Stimulated activated CD8-positive, alpha-beta memory T cell treated with anti-CD3 and anti-CD28 coated beads, Interleukin-7, amount 100 ng/mL, for 48 hours (primary cell): ENCODE measurements at places on chromosomes 3 and 15.

DNA sequence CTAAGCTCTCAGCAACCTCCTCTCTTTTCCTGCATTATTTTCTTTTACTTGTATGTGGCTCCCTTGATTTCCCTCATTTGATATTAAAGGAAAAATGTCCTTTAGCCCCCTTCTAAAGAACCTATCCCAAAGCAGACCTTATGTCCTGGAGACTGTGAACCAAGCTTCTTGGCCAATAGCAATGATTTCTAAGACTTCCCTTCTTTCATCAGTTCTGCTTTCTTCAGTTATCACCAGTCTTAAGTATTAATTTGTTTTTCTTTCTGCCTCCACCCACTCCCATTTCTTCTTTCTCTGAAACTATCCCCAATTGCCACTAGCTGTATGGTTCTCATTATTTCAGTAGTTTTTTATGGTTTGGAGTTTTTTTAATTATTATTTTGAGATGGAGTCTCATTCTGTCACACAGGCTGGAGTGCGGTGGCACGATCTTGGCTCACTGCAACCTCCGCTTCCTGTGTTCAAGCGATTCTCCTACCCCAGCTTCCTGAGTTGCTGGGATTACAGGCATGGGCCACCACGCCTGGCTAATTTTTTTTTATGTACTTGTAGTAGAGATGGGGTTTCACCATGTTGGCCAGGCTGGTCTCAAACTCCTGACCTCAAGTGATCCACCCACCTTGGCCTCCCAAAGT, 12.1 kb downstream of the TMOD3 start:
- DNase-seq, result no peak

GRCh38 chr3:88150371-88150770, 612 bp downstream of the C3orf38 start:
- DNase-seq, result no peak

DNA sequence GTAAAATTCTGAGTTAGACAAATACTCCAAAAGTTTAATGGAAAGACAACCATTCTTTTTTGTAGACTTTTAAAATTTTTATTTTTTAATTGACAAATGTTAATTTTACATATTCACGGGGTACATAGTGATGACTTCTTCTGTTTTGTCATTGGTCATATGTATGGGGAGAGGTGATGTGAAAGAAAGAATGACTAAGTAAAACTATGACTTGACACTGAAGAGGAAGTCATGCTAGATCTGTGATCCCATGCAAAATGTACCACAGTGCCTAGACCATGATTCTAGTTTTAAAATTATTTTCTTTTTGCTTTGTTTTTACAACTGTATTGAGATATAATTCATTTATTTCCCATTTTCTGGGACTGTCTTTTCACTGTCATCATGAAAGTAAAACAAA, 281.6 kb downstream of the MBNL1 start:
- DNase-seq, result no peak

- DNase-seq, result no peak
Observed at GRCh38 chr3:150346981-150347863, 60.9 kb upstream of the TSC22D2 start.

DNA sequence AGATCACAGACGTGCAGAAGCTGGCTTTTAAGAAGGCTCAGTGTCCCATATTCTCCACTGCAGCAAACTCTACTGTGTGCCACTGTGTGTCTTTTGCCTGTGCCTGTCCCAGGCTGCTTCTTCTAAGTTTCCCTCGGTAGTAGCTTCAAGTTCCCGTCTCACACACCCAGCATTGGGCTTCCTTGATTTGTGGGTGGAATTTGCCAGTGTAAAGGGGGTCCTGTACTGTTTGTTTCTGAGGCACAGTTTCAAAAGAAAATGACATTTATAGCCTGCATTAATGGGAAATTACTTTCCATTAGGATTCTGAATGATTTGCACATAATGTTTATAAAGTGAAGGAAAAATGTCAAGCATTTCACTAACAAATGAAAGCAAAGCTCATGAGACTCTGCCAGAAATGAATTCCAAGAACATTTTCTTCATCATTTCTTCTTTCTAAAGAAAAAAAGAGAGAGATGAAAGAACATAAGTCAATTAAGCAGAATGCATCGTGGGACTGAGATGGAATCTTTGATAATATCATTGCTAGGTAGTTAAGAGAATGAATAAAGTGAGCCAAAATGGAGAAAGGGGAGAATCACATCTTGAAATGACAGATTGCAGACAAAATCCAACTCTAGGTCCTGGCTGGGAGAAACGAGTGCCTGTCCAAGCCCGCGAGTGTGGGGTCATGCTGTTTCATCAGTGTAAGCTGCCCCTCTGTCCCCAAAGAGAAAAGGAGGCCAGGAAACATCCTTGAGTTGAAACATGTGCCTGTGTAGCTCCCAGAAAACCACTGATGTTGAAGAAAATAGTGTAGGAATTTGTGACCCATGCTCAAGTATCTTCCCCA, 48.6 kb upstream of the ADAMTSL3 start:
- DNase-seq, result no peak

DNA sequence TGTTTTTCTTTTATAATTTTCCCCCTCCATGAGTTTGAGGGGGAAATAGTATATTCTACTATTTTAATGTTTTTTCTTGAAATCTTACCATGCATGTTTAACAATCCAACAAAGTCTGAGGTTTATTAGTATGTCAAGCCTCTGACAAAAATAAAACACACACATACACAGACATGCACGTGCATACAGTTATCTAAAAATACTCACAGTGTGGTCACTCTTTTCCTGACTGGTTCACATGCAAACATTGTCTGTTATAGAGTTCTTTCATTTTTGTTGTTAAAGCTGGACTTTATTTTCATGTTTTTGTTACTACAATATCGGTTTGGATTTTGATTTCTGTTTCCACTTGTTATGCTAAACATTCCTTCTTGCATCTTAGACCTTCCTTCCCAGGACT, 236.6 kb downstream of the MFSD1 start:
- no peak for DNase-seq

GRCh38 chr15:79900087-79900486, 3.3 kb upstream of the MTHFS start:
- no peak for DNase-seq

DNA sequence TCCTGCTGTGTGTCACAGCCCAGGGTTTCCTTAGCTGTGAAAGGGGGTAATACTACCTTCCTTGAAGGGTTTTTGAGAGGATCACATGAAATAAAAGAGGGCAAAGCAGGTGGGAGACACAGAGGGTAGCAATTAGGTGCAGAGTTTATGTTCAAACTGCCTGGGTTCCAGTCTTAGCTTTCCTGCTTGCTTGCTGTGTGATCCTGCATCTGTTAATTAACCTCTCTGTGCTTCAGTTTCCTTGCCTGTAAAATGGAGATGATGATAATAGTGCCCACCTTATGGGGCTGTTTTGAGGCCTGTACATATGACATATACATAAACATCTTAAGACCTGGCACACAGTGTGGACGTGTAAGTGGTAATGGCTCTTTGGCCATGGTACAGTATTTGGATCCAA, 35.0 kb downstream of the SPSB4 start:
- DNase-seq, result no peak

DNA sequence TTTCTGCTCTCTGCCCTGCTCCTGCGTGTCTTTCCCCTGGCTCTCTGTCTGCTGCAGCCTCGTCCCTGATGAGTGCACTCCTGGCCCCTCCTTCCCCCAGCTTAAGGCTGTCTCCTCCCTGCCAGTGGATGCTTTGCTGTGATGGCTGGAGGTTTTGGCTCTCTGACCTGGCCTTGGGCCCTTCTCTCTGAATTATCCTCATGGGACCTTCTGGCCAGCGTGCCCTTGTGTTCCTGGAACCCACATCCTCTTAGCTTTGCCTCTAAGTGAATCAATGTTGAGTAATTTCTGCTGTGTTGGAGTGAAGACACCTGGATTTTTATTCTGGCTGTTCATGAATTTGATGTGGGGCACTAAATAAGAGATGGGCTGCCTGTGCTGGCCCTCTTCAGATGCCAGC, 9.8 kb upstream of the TNFAIP8L3 start:
- no peak for DNase-seq

- no peak for DNase-seq
Observed at GRCh38 chr3:192220915-192221314, 506.4 kb downstream of the FGF12 start.

DNA sequence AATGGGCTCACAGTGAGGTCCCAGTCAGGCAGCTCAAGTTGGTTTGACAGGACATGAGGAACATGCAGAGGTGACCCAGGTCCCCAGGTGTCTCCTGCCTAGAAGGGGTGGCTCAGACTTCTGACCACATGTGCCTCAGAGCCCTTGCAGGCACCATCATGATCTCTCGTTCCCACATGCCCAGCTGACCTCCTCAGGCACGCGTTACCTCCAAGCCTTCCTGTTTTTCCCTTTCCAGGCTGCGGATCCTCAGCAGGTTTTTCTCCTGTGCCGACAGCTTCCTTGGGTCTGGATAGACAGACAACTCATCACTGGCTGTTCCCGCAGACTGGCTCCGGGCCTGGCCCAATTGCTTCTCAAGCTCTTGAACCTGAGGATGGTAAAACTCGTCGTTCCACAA, 30.4 kb downstream of the CCDC13 start:
- no peak for DNase-seq

GRCh38 chr3:105722943-105723556, 145.8 kb downstream of the CBLB start:
- DNase-seq, result no peak

DNA sequence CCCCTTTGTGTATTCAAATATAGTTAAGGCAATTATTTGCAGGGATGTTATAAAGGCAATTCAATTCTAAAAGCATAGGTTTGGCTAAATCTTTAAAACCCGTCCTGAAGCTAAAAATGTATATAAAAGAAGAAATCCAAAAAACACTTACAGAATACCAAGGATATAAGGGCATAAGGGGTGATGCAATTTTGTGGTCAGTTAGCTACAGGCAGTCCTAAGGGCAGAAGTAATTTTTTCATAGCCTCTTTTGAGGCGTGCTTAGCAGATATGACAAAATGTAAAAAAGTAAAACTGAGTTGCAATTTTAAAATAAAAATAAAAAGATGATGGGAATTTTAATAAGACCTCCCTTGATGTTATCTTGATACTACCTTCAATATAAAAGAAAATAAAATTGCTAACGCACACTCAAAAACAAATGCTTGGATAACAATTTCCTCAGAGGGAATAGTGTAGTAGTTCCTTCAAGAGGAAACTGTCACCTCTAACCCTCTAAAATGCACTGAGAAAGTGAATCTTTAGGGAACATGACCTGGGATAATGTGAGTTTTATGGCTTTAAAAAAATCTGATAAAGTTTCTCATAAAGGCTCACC, 104.2 kb downstream of the MYH15 start:
- no peak for DNase-seq

DNA sequence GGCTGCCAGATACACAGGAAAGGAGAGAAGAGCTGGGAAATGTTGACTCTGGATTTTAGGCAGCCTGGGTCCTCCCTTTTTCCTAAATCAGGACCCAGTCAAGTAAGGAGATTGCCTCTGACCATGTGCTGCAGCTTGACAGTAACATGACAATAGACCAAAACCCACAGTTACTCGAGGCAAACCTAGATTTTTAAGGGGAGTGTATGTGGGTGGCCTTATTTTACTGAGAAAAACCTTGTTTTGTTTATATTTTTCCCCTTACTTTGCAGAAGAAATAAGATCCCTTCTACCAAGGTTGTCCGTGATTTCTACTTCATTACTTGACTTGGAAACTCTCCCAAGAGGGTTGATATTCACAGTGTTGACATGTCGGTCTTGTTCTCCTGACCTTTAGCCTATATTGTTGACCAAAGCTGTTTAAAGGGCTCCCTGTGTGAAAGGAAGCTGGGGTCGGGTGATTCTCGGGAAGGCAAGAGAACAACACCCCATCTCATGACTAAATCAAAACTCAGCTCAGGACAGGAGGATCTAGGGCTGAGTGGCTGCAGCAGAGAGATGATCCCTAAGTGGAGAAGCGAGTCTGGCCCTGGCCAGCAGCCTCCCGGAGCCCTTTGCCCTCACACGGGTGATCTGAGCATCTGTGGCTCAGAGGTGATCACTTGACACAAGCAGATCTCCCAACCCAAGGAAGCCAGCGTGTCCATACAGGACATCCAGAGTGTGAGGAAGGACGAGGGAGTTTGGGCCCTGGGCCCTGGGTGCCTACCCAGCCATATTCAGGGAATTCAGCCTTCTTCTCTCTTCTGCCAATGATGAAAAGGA, 31.0 kb upstream of the SLCO2A1 start:
- DNase-seq, result no peak

GRCh38 chr15:35439291-35439690, 106.7 kb downstream of the DPH6 start:
- no peak for DNase-seq

GRCh38 chr3:102449341-102449740, 14.5 kb downstream of the ZPLD1 start:
- no peak for DNase-seq

- DNase-seq, result no peak
Observed at GRCh38 chr15:40443255-40443654, 2.5 kb downstream of the BAHD1 start.

DNA sequence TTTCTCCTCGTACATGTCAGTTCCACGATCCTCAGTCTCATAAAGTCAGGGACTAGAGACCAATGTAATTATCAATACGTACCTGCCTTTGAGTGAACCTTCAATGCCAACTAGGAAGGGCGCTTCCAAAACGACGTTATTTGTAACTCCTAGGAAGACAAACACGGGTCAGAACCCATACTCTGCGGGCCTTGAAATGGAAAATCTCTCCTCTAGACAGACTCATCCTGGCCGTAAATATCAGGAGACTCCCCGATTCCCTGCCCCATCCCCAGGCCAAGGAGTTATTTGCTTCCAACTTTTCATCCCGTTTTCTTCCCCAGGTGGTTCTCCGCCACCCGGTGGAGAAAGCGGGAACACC, 578 bp downstream of the OIP5 start:
- no peak for DNase-seq

- no peak for DNase-seq
Observed at GRCh38 chr3:171385086-171385485, 75.1 kb downstream of the TNIK start.

DNA sequence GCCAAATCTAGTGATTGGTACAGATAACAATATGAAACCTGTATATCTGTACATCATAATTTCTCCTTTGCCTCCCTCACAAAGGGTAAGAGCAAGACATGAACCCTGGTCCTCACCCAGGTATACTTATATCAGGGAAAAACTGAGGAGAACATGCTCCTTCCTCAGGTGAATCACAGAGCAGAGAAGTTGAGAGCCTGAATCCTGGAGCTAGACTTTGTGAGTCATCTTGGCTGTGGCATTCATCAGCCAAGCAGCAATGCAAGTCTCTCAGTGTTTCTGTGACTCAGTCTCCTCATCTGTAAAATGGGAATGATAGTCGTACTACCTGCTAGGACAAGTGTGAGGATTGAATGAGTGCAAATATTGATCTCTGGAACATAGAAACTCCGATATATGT, 165.7 kb upstream of the ADAMTS9 start:
- no peak for DNase-seq

- DNase-seq, result no peak
Observed at GRCh38 chr3:119637679-119638477, 22.5 kb downstream of the POPDC2 start.

DNA sequence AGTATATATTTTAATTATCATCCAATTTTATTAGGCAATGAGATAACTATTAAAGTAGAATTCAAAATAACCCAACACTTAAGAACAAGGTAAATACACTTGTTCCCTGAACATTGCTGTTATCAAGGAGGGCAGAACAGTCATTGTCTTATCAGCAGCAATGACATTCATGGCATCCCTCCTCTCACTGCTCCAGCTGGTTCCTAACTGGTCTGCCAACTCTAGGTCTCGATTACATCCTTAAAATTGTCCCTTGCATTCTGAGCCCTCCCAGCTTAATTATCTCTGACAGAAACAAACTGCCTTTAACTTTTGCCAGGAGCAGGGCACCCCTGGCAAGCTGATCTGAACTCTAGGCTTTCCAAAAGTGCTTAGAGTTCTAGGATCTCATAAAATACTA, 14.0 kb upstream of the DYNC1LI1 start:
- no peak for DNase-seq
